ENCODE measurements at places on chromosomes 5 and 9. TPM values are rescaled to one million over a fixed set of nuclear protein-coding genes. Genes with fewer than 3 reads are reported as not detected.

Gene HOMER1
- total RNA-seq = 15.8 TPM

Gene PDCD1LG2
- 8.3 TPM for total RNA-seq

Gene COL5A1
- 1,941 TPM for total RNA-seq

Gene HEMGN
- total RNA-seq = not detected

Gene PLAC8L1
- total RNA-seq = 0.59 TPM

Gene N4BP3
- total RNA-seq = under 0.01 TPM

Gene TIMD4
- not detected for total RNA-seq

Gene IQGAP2
- 51.4 TPM for total RNA-seq

Gene LVRN
- 0.59 TPM for total RNA-seq

Gene PCDHB13
- total RNA-seq = 0.89 TPM

Gene CORO2A
- total RNA-seq = 0.30 TPM

Gene KIF4B
- 0.09 TPM for total RNA-seq

Gene TEK
- 89.3 TPM for total RNA-seq

Gene LRRC19
- total RNA-seq = not detected

Gene ACTBL2
- 0.89 TPM for total RNA-seq

Gene TAF11L5
- total RNA-seq = not detected

Gene SPINK5
- not detected for total RNA-seq

Gene PCDHGA12
- total RNA-seq = 33.7 TPM

Gene TXNDC8
- total RNA-seq = not detected

Gene GALNT12
- total RNA-seq = 72.3 TPM

Gene FXN
- 2.4 TPM for total RNA-seq

Gene NIPAL4
- total RNA-seq = 0.14 TPM

Gene CCNO
- not detected for total RNA-seq

Gene SLC22A5
- 4.2 TPM for total RNA-seq

Gene SLC6A19
- not detected for total RNA-seq

Gene CMYA5
- 0.28 TPM for total RNA-seq

Gene ZNF354B
- 10.1 TPM for total RNA-seq

Gene ERAP2
- total RNA-seq = 5.8 TPM

Gene PCDHGB2
- 2.4 TPM for total RNA-seq

Gene SOX30
- total RNA-seq = not detected

Gene F12
- total RNA-seq = 0.89 TPM

Gene TCF7
- 0.09 TPM for total RNA-seq

Gene IL5
- total RNA-seq = not detected

Gene PCDHB12
- total RNA-seq = 0.30 TPM

Gene POLE3
- 38.3 TPM for total RNA-seq

Gene TRIM7
- 0.69 TPM for total RNA-seq

Gene TAF11L7
- not detected for total RNA-seq

Gene SKIC3
- total RNA-seq = 198 TPM

Gene IFNA21
- not detected for total RNA-seq

Gene IFNE
- 61.8 TPM for total RNA-seq

Gene FYB1
- not detected for total RNA-seq

Gene GARNL3
- total RNA-seq = 3.5 TPM

Gene TLE1
- 30.6 TPM for total RNA-seq

Gene DOLPP1
- 11.0 TPM for total RNA-seq

Gene HACD4
- total RNA-seq = 4.2 TPM

Gene IL4
- total RNA-seq = not detected

Gene GFPT2
- 233 TPM for total RNA-seq

Gene SPINK4
- total RNA-seq = not detected

Gene PRUNE2
- 6.2 TPM for total RNA-seq

Gene NFIL3
- 17.0 TPM for total RNA-seq

Gene MYMK
- not detected for total RNA-seq
